ENCODE measurements at places on chromosomes 7 and 10.

GRCh38 chr10:126251778-126252407 is 136.4 kb downstream of the ADAM12 start:
- no peak for DNase-seq

- no peak for DNase-seq
Measured at GRCh38 chr7:112072541-112073245, 133.5 kb downstream of the DOCK4 start.

- no peak for DNase-seq
Measured at GRCh38 chr10:108850138-108850854, 1073.0 kb downstream of the XPNPEP1 start.

DNA sequence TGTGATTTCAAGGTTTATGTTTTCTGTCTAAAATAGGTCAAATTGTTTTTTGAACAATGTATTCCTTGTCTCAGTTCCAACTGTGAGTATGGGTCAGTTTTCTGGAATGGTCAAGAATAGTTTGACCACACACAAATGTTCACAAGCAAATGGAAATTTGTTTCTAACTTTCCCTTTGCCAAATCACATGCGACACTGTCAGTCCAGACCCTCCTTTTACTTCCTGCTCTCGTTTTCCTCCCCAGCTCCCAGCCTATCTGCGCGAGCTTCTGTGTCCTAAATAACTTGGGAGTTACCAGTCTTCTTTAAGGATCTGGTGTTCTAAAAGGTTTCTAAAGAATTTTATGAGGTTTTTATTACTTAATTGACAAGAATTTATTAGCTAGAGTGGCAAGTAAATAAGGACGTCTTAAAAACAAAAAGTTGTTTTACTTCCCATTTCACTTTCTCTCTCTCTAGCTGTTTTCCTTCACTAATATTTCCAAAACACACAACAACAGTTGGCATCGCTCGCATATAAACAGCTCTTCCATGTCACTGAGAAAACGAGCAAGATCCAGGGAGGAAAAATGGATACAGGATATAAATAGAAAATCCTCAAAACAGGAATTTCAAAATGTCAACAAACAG is 266.1 kb upstream of the KLF6 start:
- no peak for DNase-seq

GRCh38 chr7:30738026-30738915 is 13.7 kb upstream of the INMT start:
- DNase-seq = no peak

- DNase-seq = no peak
Measured at GRCh38 chr7:42095791-42096190, 141.2 kb downstream of the GLI3 start.

DNA sequence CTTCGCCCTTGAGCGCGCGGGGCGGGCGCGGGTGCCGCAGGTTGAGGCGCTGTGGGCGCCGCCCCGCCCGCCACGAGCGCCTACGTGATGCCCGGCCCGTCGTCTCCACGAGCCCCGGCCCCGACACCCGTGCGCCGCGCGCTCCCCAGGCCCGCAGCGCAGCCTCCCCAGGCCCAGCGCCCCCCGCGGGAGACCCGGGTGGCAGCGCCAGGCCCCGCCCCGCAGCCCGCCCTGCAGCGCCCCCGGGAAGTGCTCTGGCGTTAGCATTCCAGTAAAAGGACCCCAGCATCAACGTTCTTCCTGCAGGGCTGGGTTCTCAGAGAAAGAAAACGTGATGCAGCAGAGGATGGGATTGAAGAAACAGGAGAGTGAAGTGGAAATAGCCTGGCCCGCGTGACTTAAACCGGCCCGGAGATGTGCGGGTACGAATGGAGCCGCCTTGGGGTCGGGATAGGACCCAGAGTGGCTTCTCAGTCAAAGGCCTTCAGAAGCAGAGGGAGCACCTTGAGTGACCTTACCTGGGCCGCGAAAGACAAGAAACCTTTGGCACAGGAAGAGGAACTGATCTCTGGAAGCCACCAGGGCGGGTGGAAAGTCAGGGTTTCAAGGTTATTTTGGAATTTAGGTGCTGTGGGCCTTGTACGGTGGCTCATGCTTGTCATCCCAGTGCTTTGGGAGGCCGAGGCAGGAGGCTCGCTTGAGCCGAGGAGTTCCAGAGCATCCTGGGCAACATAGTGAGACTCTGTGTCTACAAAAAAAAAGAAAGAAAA is 1.8 kb downstream of the PFKP start:
- DNase-seq = no peak

DNA sequence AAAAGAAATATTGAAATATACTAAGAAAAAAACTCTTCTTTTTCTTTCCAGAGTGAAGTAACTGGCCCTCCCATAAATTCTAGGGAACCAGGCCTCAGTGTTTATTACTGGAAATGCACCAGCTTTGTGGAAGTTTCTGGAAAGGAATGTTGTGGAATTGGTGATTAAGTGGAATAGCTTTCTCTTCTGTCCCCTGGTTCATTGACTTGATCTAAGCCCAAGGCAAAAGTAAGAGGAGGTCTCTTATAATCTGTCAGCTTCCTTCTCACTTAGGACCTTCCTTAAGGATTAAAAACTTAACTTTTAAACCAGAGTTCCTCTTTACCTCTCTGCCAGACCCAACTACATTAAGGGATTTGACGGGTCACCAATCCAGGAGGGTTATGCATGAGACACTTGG is 266.2 kb downstream of the SLC25A13 start:
- no peak for DNase-seq

DNA sequence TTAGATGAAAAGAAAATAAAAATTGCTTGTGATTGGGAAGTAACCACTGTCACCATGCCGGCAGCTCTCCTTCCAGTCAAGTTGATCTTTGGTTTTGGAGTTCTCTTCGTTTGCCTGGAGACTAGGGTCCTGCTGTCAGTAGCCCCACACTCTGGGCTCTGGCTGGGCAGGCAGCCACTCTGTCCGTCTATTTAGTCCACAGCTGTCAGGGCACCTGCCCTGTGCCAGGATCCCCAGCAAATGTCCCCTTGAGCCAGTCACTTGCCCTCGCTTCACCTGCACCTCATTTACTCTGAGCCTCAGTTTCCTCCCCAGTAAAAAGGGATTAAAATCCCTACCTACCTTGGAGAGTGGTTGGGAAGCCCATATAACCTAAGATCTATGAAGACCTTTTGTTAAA is 55.5 kb downstream of the PAX2 start:
- no peak for DNase-seq

DNA sequence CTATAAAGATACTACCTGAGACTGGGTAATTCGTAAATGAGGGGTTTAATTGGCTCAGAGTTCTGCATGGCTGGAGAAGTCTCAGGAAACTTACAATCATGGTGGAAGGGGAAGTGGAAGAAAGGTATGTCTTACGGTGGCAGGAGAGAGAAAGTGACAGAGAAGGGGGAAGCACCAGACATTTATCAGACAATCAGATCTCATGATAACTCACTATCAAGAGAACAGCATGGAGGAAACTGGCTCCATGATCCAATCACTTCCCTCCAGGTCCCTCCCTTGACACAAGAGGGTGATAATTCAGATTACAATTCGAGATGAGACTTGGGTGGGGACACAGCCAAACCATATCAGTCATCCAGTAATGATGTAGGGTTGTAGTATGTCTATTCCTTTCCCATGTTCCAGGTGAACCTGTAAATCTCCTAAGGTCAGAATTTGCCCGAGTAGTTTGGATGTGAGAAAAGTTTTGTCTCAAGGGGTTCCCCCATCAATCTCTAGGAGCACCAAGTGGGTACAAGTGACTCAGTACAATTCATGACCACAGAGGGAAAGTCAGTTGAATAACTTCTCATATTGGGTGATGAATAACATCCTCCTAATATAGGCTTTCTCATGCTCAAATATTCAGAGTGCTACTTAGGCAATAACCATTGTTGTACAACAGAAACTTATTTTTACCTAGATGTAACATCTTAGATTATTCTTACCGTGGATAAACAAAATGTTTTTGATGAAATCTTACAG is 39.7 kb upstream of the MTPN start:
- no peak for DNase-seq

GRCh38 chr7:115007751-115008150 is 85.9 kb downstream of the MDFIC start:
- DNase-seq = no peak

DNA sequence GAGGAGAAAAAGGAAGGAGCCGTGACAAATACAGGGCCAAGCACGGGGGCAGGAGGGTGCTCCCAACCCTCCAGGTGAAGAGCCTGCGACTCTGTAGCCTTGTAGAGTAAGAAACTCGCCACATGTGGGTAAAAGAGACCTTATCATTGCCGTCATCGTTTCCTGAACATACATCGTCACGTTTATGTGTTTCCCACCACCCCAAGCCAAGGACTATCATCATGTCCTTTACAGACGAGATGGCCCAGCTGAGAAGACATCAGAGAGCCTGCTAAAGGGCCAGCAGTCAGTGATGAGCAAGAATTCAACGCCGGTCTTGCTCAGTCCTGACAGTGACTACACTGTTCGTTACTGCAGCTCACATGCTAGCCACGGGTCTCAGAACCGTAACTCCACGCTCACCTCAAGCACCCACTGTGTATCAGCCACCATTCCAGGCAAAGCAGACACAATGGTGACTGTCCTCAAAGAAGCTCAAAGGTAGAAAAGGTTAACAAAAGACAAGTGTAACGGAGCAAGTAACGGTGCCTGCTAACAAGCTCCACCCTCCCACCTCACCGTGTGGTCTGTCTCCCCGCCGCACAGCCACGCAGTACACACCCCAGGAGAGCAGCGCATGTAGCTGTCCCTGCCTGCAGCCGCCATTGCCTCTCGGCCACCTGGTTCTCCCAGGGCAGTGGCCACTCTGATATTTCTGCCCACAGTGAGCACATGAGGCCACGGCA is 147.8 kb downstream of the MAD1L1 start:
- no peak for DNase-seq

- no peak for DNase-seq
Measured at GRCh38 chr7:124662372-124662771, 103.2 kb downstream of the GPR37 start.

DNA sequence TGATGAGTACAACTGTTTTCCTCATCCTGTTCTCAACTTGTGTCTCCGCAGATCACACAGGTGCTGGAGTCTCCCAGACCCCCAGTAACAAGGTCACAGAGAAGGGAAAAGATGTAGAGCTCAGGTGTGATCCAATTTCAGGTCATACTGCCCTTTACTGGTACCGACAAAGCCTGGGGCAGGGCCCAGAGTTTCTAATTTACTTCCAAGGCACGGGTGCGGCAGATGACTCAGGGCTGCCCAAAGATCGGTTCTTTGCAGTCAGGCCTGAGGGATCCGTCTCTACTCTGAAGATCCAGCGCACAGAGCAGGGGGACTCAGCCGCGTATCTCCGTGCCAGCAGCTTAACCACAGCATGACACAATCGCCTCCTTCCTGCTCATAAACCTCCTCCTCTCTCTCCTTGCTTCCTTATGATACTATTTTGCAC is 126.7 kb upstream of the PRSS58 start:
- no peak for DNase-seq

GRCh38 chr7:151630851-151631569 is 111.3 kb upstream of the RHEB start:
- DNase-seq = no peak

GRCh38 chr10:120517881-120518484 is 61.0 kb downstream of the PLPP4 start:
- no peak for DNase-seq

- no peak for DNase-seq
Measured at GRCh38 chr7:150979713-150980390, 1.7 kb upstream of the KCNH2 start.

DNA sequence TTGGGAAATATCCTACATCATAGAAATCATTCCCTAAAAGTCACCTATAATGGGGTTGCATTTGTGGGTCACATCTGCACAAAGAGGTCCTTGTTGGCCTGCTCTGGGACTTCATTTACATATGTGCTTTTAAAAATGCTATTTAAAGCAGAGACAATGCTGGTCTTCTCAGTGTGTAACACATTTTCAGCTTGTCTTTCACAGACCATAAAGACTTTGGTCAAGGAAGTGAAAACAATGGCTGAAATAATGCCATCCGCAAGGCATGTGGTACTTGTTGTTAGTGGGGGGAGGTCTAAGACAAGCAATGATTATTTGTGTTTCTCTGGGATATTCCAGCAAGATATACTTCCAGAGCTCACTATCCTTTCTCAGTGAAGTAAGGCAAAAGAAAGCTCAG is 84.6 kb upstream of the PDLIM1 start:
- DNase-seq = no peak

- DNase-seq = no peak
Measured at GRCh38 chr10:103706047-103706446, 149.3 kb downstream of the SH3PXD2A start.

DNA sequence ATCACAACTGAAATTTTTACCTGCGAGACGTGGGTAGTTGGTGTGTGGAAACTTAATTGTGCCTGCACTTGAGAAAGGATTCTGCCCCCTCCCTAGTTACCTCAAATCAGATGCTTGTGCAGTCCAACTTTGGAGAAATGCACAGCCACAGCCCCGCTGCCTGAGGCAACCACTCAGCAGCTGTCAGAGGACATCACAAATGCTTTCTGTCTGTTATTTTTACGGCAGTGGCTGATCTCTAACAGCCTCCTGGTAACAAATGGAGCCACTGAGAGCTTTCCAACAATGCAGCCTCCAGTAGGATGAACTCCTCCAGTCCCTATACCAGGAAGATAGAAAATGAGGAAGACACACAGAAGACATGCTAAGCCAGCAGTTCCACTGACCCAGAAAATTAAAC is 712.2 kb upstream of the GHITM start:
- DNase-seq = no peak

- DNase-seq = no peak
Measured at GRCh38 chr10:110216942-110217661, 9.7 kb downstream of the MXI1 start.

- DNase-seq = no peak
Measured at GRCh38 chr10:52616395-52616764, 156.2 kb downstream of the MBL2 start.

- no peak for DNase-seq
Measured at GRCh38 chr10:50577681-50578350, 45.9 kb downstream of the SGMS1 start.

- no peak for DNase-seq
Measured at GRCh38 chr10:80412486-80412885, 4.1 kb downstream of the PRXL2A start.
